ENCODE measurements at places on chromosomes 7 and 10. TPM values are rescaled to one million over a fixed set of nuclear protein-coding genes. Genes with fewer than 3 reads are reported as not detected.
A peak's percentile ranks its signal among the peaks of the same experiment; 100 is the strongest.

- no peak for DNase-seq
Measured at GRCh38 chr7:148523550-148523949, 67.0 kb upstream of the C7orf33 start.

- no peak for DNase-seq
Measured at GRCh38 chr10:118910702-118911101, 118.8 kb upstream of the NANOS1 start.

- DNase-seq: no peak
Measured at GRCh38 chr7:66899552-66900280, 21.3 kb upstream of the TMEM248 start.

DNA sequence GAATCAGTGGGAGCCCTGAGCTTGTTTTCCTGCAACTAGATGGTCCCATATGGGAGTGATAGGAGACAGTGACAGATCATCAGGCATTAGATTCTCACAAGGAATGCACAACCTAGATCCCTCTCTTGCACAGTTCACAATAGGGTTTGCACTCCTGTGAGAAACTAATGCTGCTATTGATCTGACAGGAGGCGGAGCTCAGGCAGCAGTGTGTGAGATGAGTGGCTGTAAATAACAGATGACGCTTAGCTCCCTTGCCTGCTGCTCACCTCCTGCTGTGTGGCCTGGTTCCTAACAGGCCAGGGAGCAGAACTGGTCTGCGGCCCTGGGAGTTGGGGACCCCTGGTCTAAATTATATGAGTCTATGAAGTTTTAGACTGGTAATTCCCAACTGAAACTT is 3.9 kb downstream of the MIOS start:
- DNase-seq: peak; percentile 59

The ANKRD22 gene
- 5.9 TPM for total RNA-seq

GRCh38 chr10:8056871-8057331 is 2.4 kb downstream of the GATA3 start:
- no peak for DNase-seq

GRCh38 chr7:133790911-133791310 is 336.2 kb upstream of the LRGUK start:
- no peak for DNase-seq

- DNase-seq: peak; percentile 91
Measured at GRCh38 chr10:24039897-24040296, 169.0 kb upstream of the KIAA1217 start.

The IL15RA gene
- 15.5 TPM for total RNA-seq

DNA sequence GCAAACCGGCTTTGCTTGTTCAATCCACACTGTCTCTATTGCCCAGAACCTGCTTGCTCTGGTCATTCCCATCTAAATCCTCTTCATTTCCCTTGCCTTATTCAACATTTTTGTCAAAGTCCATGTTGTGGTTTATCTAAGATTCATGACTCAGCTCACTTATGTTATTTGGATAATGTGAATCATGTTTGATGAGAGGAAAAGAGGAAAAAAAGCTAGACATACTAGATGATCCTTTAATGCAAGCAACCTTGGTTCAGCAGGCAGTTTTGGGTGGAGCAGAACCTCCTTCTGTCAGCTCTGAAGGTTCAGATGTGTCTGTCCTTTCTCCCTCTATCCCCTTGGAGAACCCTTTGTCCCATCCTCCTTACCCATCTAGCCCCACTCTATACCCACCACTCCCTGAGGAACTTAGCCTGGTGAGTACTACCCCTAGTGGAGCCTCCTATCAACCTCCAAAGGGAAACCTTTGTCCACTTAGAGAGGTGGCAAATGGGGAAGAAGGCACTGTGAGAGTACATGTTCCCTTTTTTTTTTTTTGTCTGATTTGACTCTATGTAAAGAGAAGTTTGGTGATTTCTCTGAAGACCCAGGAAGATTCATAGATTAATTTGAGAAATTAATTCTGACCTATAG is 2.1 kb upstream of the SAMD9L start:
- no peak for DNase-seq

DNA sequence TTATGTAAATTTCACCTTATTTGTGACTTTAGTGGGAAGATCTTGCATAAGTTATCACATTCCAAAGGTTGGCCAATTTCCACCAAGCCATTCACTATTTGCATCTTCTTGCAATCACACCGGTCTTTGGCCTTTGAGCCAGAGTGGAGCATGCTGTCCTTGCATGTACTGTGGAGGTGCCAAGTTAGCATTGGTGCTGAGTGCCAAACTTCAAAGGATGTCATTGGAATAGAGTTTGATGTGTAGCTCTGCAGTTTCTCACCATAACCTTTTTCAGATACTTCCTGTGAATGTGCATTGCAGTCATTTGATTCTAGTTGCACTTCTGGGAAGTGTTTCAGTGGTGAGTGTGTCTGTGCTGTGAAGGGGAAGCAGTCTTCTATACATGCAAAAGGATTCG is 620.6 kb downstream of the SUGCT start:
- DNase-seq: no peak

DNA sequence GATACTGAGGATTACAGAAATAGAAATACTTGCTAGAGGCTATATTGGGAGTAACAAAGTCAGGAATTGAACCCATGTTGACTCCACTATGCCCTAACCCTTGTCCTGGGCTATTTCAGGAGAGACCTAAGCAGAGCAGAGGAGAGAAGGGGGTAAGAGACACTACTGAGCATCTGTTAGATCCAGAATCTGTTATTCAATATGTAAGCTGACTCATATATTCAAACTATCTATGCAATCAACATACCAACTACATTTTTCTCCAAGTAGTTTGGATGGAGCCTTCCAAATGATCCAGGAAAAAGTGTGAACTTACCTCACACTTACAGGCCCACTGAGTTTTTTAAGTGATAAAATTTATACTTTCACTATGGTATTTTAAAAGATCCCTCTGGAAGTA is 216.1 kb downstream of the IMMP2L start:
- DNase-seq: no peak

The COL17A1 gene
- total RNA-seq: not detected

The CTAGE8 gene
- total RNA-seq: 3.4 TPM

DNA sequence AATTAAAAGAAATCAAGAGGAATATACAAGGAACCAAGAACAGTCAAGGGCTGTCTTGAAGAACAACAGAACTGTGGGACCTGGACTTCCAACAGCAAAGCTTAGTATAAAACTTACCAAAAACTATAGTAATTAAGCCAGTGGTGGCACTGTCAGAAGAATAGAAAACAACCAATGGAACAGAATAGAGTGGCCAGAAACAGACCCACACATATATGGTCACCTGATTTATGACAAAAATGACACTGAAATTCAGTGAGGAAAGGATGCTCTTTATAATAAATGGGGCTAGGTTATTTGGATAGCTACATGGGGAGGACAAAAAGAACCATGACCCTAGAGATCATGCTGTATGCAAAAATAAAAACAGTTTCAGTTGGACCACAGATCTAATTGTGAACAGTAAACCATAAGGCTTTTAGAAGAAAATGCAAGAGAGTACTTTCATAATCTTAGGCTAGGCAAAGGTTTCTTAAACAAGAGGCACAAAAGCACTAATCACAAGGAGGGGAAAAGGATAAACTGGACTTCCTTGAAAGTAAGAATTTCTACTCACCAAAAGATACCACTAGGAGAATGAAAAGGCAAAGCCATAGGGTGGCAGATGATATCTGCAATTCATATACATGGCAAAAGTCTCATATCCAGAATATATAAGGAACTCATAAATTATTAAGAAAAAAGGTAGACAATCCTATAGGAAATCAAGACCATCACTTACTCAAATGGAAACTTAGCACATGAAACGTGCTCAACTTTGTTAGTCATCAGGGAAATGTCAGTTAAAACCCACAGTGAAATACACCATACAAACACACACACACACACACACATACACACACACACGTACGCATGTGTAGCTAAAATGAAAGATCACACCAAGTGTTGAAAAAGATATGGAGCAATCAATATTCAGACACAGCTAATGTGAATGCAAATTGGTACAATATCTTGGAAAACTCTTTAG is 20.8 kb downstream of the HYCC1 start:
- DNase-seq: no peak

The GLI3 gene
- total RNA-seq: 1.0 TPM

The FRMD4A gene
- 46.1 TPM for total RNA-seq

- peak; percentile 23 for DNase-seq
Measured at GRCh38 chr10:83539528-83540308, 599.6 kb upstream of the GHITM start.

DNA sequence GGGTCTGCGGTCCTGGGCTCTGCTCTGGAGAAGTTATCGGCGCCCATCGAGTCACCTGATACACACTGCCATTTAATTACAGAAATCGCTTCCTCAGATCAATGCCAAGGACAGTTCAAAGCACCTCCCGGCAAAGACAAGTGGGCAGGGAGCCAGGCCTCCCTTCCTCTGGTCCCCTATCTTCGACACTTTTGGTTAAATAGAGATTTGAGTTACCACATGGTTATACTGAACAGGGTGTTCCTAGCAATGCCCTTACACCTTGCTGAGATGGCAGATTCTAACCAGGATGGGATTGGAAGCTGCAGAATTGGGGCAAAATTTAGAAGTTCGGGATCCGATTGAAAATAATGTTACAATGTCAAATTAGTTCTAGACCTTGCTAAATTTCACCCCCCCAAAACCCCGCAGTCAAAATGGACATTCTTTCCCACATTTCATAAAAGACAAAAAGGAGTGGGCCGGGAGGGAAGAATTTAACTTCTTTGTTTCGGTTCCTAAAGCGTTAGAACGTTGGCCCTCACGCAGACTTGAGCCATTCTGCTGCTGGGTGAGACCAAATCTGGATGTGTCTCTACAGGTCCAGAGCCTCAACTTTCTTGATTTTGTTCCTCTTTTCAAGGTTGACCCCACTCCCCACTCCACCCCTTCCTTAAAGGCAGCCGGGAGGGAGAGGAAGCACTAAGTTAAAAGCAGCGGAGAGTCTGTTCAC is 2.2 kb upstream of the DLX5 start:
- DNase-seq: no peak

DNA sequence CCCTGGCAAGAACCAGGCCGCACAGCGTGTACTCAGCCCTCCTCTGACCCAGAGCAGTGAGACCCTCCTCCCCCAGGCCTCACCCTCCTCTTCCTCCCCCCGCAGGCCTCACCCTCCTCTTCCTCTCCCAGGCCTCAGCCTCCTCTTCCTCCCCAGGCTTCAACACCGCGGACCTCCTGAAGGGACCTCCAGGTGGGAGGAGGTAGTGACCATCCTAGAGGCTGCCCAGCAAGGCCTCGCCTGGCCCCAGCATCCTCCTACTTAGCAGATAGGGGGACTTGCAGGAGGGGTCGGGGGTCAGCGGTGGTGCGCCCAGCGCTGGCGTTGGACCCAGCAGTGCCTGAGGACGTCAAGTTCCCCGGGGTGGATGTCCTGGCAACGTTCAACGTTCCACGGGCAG is 270.8 kb downstream of the ELFN1 start:
- no peak for DNase-seq

- no peak for DNase-seq
Measured at GRCh38 chr7:50327443-50327842, 22.9 kb downstream of the IKZF1 start.

GRCh38 chr10:103193820-103194529 is 903 bp upstream of the NT5C2 start:
- DNase-seq: peak; percentile 41

DNA sequence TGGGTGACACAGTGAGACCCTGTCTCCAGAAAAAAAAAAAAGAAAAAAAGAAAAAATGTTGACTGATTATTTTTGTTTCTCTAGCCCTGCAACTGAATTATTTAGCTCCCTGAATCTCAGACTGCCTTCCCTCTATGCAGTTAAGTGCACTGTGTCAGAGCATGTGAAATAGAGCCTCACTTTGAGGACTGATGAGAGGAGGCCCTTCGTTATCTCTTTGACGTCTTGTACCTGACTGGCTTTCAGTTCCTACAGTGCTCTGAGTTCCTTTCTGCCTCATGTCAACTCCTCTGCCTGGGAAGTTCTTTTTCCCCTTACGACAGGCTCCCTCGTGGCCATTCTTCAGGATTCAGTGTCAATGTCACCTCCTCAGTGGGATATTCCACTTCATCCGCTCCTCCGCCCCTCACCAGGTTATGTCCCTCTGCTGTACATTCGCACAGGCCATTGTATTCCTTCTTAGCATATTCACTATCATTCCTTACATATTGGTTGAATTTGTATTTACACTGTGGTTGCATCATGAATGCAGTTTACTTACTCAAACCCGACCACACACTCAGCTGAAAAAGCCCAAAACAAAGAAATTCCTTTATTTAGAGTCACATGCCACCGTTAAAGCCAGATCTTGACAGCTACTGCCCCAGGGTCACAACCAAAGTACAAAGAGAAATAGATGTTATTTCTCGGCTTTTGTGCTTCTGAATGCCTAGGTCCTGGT is 18.1 kb upstream of the CAMK2G start:
- no peak for DNase-seq

DNA sequence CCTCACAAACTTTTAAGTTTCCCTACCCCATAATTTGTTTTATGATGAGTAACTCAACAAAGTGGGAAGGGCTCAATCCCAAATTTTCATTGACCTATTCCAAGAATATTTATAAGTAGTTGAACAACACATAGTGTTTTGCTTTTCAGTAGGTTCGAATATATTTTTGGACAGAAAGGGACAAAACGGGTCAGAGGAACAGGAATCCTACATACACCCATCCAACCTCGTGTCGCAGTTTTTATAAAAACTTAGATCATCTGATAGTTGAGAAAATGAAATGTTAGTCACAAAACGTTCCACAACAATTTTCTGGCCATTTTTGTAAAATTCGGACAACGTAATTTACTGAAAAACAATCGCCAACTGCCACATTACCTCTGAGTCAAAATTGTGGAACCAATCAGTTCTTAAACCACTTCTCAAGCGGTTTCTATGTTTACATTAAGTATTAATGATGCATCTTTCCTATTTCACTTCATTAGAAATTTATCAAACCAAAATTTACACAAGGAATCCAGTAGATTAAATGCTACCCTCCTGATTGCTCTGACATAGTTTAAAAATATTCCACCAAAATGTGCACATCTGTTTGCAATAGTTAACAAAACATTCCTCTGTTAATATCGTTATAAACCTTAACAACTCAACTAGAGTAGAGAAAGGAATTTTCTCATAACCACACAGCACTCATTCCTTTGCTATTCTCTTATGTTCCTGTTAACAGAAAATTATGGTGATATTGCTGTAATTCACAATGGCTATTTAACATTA is 6.3 kb downstream of the WNT16 start:
- DNase-seq: no peak

GRCh38 chr7:117759950-117760640 is 113.1 kb downstream of the CTTNBP2 start:
- no peak for DNase-seq

The NME8 gene
- total RNA-seq: not detected

DNA sequence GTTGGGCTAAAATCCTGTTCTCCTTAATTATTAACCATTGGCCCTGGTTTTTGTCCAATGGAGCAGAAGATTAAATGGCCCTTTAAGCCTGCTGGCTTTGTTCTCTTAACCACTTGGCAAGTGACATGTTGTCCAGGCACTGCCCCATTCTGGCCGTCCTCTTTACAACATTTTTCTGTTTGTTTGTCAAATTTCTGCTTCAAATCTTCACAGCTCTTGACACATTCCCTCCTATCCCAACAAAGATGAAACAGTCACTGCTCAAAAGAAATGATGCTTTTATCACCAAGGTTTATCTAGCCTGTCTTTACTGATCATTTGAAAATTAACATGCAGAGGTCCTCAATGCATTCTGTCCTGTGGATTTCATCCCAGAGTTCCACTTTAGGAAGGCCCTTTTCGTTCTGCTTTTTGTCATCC is 700.4 kb downstream of the KCNMA1 start:
- DNase-seq: no peak

The CHST15 gene
- total RNA-seq: 18.5 TPM

GRCh38 chr10:112352044-112352443 is 21.9 kb upstream of the ACSL5 start:
- no peak for DNase-seq

All from body of pancreas (tissue), 4 donors.